ENCODE measurements at places on chromosomes 5 and 9.
A peak's percentile ranks its signal among the peaks of the same experiment; 100 is the strongest.

GRCh38 chr5:176373100-176373818 is 8.0 kb downstream of the ARL10 start:
- DNase-seq, result no peak

GRCh38 chr9:122039234-122039633 is 53.9 kb downstream of the TTLL11 start:
- no peak for DNase-seq

- DNase-seq, result peak; percentile 26
Observed at GRCh38 chr9:125374443-125375309, 113.0 kb downstream of the GAPVD1 start.

GRCh38 chr9:22463205-22463604 is 16.6 kb downstream of the DMRTA1 start:
- DNase-seq, result no peak

GRCh38 chr9:3664044-3664443 is 138.2 kb upstream of the RFX3 start:
- no peak for DNase-seq

DNA sequence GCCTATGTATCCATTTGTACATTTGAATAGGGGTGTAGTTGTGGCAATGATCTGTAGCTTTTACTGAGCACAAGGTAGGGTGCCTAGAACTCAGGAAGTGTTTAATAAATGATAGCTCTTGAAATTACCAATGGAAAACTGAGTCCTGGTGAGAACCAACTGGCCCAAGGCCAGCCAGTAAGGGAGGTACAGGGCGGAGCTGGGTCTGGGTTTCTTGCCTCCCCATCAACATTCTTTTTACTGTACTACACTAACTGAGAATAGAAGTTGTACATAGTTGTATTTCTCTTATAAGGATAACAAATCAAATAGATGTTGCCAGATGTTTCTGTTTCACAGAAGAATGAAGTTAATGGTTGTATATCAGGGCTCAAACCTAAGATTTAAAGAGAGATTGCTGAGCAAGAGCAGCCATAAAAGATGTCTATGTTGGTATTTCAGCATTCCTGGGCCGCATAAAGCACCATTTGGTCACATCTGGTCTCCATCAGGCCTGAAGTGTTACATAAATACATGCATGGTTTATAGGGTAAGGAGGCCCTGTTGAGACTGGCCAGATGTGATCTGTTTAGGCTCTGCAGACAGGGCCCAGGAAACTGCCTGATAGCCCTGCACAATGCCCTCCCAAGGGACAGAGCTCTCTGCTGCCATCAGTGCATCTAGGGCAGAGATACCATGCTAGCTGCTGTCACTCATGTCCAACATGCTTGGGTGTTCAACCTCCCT is 210.5 kb downstream of the NXNL2 start:
- DNase-seq, result no peak

DNA sequence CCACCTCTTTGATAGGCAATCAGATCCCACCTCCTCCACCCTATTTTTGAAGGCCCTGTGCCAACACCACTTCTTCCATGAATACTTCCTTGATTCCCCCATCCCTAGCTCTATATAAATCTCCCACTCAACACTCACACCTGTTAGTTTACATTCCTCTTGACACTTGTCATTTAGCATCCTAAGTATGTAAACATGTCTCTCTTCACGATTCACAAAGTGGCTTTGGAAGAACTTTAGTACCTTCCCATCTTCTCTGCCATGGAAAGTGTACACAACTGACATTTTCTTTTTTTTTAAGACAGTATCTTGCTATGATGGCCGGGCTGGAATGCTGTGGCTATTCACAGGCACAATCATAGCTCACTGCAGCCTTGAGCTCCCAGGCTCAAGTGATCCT is 1.5 kb upstream of the FXN start:
- no peak for DNase-seq

- DNase-seq, result no peak
Observed at GRCh38 chr9:36679710-36680109, 107.0 kb downstream of the MELK start.

GRCh38 chr5:128341056-128341455 is 197.0 kb downstream of the FBN2 start:
- no peak for DNase-seq

DNA sequence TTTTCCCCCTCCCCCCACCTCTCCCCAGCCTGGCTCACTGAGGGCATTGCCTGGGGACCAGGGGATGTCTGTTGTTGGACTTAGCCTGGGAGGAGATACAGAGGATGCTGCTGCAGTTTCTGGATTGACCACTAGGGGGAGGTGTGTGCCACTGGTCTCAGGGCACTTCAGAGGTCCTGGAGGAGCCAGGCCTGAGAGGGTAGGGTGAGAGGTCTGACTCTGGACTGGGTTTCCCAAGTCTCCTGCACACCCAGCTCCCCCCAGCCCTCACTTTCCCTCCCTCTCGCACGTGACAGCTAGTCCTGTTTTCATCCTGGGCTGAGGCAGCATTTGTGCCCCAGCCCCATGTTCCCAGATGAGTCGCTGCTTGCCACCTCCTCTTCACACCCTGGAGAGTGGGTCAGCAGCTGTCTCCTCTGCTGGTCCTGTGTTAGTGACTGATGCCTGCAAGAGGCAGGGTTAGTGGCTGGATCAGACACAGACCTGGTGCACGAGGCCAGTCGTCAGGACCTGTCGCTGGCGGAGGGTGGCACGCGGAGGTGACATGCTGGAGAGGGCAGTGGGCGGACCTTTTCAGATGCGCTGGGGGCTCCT is 4.4 kb downstream of the IL3 start:
- DNase-seq, result peak; percentile 61

GRCh38 chr5:75837258-75837841 is 120.1 kb upstream of the POC5 start:
- DNase-seq, result no peak

DNA sequence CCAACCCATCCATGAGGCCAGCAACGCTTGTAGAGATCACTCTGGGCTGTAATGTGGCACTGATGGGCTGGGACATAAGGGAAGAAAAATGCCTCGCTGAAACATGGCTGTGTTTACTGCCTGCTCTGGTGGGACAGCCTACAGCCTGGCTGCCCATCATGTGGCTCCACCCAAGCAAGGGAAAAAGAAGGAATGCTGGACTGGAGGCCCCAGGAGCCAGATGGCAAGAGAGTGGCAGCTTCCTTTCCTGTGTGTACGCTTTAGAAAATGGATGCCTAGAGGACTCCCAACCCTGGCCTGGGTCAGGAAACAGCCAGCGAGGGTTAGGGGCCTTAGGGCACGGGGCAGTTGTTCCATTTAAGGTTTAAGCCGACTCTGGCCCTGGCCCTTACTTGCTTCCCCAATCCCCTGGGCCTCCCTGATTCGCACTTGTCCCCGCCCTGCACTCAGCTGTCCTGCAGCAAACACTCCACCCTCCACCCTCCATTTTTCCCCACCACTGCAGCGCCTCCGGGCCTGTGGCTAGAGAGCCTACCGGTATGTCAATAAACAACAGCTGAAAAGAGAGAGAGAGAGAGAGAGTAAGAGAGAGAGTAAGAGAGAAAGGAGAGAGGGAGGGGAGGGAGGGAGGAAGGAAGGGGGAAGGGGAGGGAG is 819.4 kb downstream of the SEMA5A start:
- no peak for DNase-seq

GRCh38 chr5:53481159-53481886 is 894 bp downstream of the FST start:
- DNase-seq, result no peak

DNA sequence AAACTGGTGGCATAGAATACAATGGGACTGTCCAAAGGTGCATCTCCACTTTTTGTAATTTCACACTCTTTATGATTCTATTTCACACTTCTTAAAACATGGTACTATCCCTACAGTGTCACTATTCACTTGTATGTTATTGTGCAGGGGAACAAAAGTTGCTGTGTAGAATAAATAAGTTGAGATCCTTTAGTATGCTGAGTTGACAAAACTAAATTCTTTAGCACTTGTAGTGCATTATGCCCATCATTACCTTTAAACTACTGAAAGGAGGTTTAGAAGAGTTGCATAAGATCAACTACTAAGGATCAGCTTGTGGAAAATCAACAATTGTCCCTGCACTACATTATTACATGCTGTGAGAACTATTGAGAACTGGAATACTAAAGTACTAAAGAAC is 1380.9 kb downstream of the PTPRD start:
- no peak for DNase-seq

DNA sequence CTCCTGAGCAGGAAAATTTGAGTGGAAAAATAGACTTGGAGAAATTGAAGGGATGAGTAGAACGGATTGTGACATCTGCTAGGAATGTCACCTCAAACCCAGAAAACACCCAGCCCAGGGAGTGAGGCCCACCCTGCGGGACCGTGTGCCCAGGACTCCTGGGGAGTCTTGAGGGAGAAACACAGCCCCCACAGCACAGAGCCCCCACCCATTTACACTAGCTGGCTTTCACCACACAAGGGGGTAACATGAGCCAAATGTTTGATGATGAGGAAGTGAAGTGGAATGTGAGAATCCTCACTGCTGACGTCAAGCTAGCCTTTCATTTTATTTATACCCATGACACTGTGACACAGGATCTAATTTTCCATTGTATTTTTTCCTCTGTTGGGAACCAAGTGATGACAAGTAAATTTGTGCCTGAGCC is 42.8 kb upstream of the PDE8B start:
- DNase-seq, result no peak

GRCh38 chr5:137199201-137199600 is 299.9 kb downstream of the SPOCK1 start:
- DNase-seq, result no peak

GRCh38 chr9:130140706-130141105 is 31.5 kb upstream of the NCS1 start:
- DNase-seq, result no peak

DNA sequence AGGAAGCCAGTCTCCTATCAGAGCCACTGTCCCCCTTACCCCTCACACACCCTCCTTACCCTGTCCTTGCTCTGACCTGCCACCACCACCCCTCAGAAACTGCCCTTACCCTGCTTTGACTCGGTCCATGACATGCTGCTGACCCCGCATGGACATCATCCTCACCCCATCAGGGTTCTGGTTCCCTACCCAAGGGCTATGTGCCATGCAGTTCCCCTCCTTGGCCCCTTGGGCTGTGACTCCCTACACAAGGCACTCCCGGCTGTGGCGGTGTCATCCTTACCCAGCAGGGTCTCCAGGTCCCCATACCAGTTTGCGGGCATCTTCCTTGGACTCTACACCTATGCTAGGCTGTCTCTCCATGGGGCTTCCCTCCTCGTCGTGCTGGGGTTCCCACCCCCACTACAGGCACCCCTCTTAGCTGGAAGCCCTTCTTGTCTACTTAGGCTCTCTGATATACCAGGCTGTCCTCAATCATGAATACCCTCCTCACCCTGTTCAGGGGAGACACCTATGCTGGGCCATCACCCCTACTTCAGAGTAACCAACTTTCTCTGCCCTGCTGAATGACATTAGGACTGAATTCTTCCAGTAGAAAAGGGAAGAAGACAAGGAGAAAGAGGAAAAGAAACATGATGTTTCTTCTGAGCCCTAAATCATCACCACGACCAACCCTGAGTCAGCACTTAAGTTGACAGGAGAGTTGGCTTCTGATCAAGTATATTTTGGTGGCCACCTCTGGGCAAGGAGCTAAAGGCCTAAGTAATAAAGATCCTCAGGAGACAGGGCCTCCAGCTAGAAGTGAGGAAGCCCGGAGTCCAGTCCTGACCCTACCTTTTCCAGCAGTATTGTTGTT is 115.2 kb downstream of the GCNT1 start:
- no peak for DNase-seq

DNA sequence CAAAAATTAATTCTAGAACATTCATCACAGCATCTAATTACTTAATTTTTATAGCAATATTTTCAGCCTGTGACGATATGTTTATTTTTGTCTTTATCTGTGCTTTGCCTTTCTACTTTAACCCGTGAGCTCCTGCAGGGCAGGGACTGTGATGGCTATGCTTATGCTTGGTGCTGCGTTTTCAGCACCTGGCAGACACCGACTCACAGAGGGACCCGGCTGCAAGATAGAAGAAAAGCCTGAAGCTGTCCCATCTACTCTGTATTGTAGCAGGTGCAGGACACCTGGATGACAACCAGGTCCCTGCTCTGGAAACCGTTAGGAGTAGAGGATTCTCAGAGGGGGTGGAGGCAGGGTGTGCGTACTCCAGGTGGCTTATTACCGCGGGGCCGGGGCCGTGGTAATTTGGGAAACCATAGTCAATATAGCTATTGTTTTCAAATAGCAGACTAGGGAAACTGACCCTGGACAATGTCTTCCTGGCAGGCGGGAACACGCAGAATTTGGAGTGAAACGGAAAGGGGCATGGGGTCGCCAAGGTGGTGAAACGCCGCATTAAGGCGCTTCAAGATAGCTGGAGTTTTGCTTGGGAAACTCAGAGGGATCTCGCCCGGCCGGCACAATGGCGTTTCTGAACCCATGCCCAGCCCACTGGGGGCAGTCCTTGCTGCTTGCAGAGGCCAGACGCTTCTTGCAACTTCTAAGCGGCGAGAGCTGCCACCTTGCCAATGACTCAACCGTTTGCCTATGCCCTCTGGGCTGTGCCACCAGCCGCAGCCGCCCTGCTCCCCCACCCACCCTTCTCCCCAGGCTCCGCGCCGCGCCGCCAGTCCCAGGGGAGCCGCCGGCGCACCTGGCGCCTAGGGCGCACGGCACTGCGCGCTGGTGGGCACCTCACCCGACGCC is 140.1 kb upstream of the PALM2AKAP2 start:
- DNase-seq, result no peak

- no peak for DNase-seq
Observed at GRCh38 chr5:78893940-78894677, 91.0 kb downstream of the ARSB start.

- no peak for DNase-seq
Observed at GRCh38 chr5:171628633-171628974, 157.0 kb upstream of the SMIM23 start.

DNA sequence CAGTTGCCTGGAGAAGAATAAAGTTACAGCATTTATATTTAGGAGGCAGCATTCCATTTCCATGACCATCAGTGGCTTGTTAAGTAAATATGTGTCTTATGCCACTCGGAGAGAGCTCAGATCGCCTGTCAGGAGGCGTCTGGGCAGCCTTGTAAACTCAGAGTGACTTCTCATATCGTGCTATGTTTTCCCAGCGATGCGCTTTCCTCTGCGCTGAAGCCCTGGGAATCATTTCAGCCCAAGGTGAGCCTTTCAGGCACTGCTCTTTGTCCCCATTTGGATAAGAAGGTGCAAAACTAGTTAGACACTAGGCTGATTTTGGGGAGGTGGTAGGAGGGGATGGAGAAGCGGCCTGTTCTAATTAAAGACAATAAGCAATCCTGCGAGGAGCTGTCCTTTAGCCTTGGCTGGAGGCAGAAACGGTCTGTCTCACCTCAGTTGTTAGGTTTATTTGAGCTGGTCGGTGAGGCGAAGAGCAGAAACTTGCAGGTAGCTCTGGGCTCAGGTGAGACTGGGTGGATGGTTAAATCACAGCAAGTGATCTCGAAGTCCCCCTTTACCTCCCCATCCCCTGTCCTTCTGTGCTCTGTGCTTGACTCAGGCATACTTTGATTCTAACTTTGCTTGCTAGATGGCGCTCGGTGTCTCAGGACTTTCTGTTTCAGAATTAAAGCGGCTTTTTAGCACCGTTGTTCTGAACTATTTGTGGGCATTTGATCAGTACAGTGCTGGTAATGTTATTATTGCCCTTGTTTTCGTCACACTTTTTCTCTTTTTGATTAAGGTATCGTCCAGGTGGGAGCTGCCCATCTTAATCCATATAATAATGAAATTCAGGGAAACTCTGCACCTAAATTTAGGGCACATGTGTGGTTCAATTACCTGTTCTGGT is 24.6 kb downstream of the NR2F1 start:
- no peak for DNase-seq

GRCh38 chr5:68350176-68350575 is 134.6 kb downstream of the PIK3R1 start:
- DNase-seq, result no peak
